ENCODE measurements at places on chromosomes 4 and X.

DNA sequence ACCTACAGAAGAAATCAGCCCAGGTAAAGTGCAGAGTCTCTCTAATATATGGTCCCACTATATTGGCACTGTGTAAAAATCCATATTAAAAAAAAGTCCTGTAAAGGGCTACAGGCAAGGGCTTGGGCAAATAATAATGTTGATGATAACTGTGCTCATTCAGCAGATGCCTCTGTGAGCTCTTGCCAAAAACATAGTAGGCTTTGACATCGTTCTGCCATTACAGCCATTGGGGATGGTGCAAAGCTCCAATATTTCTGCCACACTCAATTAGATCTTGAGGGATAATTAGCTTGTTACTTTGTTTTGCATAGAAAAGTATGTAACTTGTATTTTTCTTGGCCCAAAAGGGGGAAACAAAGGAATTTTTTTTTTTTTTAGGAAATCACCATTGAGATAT, 645.5 kb upstream of the FAM241A start:
- no peak for DNase-seq

DNA sequence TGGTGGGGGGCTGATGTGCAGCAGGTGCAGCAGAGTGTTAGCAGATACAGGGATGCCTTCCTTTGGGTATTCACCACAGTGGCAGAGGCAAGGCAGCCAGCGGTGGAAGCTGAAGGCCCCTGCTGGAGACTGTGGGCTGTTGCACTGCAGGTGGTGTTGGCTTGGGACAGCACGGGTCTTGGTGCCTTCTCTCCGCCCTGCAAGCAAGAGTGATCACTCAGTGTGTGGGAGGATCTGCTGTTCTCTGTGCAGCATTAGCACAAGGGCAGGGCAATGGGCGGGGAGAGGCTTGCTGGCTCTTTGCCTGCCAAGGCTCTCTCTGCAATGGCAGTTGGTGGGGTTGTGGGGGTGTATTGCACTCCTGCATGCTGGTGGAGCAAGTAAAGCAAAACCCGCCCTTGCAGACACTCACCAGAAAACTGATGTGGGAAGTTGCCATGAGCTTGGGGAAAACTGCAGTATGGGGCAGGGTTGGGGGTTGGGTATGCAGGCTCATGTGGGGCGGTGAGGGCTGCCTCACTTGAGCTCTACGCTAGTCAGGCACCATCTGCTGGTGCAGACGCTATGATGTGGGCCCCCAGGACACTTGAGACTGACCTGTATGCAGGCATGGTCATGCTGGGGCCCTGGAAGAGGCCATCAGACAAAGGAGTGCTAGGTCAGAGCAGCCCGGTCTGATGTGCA, 820.8 kb upstream of the GRIA3 start:
- no peak for DNase-seq

DNA sequence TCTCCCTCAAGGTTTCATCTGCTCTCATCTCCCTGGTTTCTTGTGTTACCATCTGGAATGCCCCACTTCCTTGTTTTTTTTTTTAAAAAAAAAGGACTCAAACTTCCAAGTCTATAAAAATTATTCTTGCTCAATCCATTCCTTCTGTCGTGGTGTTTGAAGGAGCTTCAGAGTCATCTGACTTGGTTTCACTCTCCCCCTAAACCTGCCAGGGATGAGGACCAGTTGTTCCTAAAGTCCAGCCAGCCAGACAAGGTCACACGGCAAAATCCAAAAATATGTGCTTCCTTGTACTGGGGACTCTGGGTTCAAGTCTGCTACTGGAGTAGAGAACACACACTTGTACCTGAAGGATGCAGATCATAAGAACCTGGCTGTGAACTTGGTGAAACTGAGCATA, 84.5 kb upstream of the GPM6B start:
- DNase-seq = no peak

DNA sequence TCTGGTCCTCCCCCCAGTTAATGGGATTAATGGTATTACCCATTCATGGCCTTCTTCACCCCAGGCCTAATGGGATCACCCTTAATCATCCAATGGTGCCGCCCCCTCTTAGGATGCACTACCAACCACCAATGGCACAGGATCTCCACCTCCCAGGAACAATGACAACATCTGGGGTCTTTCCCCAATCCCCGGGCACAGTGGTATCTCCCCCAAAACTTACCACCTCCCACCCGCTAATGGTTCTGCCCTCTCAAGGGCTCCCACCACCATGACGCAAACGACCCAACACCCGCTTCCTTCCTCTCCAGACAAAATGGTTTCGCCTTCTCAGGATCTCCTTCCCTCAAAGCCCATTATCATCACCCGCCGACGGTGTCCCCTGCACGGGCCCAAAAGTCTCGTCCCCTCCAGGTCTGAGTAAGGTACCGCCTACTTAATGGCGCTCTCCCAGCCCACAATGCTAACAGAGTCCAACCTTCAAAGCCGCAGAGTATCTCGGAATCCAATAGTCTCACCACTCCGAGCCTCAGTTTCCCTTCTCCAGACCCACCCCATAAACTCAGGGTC, 458 bp downstream of the GRIPAP1 start:
- DNase-seq = peak; percentile 17

DNA sequence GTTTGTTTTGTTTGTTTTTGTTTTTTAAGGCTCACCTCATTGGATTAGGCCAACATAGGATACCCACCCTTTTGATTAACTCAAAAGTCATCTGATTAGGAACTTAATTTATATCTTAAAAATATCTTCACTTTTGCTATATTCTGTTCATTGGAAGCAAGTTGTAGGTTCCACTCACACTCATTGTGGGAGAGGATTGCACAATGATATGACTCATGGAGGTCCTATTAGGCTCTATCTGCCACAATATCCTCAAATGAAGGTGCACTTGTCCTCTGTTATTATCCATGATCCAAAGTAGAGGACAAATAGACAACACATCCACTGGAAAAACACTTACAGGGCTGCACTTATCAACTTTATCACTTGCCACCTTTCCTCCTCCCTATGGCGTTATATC, 60.5 kb upstream of the ADAMTS3 start:
- no peak for DNase-seq

GRCh38 chr4:43380093-43380492, 487.6 kb downstream of the GRXCR1 start:
- no peak for DNase-seq

DNA sequence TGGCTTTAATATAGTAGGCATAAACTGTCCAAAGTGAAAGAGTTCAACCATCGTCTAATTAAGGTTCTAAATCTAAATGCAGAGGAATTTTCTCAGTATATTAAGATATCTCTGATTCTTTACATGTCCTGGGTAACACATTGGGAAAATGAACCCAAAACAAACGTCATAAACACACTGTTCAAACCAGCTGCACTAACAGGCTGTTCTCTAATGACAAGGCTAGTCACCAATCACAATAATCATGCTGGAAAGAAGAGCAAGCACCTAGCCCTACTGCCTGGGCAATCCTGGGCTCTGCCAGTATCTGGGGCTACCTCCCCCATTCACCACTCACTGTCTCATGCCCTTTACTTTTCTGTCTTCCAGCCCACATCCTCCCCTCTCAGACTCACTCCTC, 107.9 kb downstream of the EFHC2 start:
- DNase-seq = no peak

DNA sequence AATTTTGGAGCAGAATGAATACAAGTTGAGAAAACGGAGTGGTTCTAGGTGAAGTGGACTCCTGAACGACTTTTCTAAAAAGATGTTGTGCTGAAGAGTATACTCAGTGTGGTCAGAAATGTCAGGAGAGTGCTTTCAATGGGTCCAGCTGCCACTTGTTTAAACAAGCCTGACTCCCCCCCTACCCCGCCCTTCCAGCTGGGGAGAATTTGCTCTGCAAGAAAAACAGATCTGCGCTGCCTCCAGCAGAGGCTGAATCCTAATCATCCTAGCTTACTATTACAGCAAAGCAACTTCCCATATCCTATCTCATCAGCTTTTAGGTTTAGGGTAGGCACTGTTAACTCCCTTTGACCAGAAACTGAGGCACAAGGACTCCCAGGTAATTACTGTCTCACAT, 1.9 kb downstream of the MAP3K15 start:
- DNase-seq = no peak

DNA sequence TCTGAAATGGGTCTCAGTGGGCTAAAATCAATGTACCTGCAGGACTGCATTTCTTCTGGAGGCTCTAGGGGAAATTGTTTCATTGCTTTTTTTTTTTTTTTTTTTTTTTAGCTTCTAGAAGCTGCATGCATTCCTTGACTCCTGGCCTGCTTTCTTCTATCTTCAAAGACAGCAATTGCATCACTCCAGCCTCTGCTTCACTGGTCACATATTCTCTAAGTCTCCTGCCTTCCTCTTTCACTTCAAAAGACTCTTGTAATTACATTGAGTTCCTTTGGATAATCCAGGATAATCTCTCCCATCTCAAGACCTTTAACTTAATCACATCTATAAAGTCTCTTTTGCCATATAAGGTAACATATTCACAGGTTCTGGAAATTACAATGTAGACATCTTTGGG, 11.3 kb upstream of the PCYT1B start:
- no peak for DNase-seq

DNA sequence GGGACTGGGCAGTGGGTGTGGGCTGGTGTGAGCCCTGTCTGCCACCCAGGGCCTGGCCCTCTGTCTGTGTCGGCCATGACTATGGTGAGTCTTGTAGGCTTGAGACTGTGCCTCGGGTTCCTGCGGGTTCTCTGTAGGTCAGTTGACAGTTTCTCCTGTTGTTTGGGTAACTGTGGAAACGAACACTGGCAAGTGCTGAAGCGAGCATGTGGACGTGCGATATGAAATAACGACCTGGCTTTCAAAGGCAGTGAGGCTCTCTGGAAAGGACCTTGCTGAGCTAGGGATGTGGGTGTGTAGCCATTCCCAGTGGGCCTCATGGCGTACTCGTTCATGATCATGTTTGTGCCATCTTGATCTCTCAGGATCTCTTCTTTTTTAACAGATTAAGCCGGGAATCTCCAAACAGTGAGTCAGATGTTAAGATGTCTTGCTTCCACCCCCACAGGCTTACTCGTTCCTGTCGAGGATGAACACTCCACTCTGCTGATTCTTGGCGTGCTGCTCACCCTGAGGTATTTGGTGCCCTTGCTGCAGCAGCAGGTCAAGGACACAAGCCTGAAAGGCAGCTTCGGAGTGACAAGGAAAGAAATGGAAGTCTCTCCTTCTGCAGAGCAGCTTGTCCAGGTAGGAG, 41.3 kb downstream of the HTT start:
- no peak for DNase-seq

- DNase-seq = no peak
These were observed 1.1 kb upstream of the CCNQ start for GRCh38 chrX:153600032-153600373.

DNA sequence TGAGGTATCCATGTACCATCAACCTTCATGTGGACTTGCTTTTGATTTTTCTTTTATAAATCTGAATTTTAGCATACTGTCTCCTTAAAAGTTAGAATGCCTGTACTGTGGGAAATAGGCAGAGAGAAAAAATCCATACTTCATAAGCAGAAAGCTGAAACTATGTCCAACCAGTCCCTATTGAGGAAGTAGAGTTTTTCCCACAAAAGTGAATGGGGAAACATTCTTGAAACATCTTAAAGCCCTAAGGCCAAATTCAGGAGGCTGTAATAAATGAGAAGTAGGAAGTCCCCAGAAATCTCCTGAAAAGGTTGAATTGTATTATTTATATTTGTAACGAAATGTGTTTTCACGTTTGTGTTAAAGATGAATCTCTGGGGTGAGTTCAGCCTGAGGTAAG, 56.3 kb downstream of the ENOX2 start:
- DNase-seq = no peak

DNA sequence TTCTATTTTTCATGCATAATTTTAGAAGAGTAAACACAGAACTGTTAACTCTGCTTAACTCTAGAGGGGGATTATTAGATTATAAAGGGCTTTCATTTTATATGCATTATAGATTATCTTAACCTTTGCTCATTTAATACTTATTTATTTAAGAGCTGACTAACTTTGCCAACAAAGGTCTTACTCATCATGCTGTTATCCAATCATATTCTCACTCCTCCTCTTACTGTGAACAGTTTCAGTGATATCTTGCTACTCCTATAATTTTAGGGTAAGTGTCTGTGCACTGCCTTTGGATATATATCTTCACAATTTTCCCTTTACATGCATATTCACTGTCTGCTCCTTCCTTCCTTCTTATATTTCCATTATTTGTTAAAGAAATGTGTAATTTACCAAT, 1814.9 kb downstream of the STIM2 start:
- no peak for DNase-seq

DNA sequence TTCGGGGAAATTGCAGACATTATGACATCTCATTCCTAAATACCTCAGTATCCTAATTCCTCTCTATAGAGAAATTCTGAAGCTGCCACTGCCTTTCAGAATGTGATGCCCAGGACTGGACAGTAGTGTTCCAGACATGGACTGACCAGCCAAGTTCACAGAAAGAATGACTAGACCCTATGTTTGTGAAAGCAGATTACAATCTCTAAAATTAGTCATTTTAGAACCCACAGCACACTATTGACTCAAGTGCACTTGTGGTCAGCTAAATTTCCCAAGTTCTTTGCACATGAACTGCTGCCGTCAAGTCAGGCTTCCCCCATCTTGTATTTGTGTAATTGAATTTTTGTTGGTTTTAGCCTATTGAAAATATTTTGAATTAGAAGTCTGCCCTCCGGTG, 81.0 kb upstream of the ESX1 start:
- DNase-seq = no peak

DNA sequence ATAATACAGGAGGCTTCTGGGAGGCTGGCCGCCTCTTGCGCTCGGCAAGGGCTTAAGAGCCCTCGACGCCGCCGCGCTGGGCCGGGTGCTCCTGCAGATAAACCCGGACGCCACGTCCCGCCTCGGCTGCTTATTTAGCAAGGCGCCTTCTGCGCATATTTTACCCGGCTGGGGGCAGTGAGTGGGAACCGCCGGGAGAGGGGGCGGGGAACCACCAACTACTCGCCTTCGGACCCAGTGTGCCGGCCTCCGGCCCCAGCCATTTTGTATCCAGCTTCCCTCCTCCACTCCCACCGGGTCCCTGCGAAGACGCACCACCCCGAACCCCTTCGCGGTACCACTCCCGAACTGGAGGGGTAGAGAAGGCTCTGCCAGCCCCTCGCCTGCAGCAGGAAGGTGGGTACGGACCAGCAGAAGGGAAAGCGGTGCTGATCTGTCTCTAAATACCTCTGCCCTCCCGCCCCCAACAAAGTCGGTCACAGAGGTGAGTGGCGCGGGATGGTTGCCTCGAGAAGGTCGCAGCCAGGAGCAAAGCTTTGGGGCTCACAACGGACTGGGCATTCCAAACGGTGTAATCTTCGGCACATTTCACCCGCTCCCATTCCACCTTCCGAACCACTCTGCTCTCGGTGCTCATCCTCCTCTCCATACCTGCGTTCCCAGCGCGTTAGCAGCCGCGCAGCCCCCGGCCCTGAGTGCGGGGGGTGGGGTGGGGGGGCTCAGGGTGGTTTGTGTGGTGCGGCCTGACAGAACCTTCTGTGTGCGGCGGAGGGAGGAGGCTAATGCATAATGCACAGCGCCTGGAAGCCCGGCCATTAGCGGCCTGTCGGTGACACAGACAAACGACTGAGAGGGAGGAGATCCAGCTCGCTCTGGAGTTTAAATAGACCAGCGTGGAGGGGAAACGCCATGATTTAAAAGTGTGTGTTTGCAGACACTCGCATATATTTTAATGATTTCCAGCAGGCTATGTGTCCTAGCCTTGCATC, 4.9 kb upstream of the BCOR start:
- no peak for DNase-seq
